ENCODE measurements at places on chromosomes 2 and 18.

- DNase-seq: no peak
Measured at GRCh38 chr2:11708106-11708505, 38.1 kb upstream of the NTSR2 start.

DNA sequence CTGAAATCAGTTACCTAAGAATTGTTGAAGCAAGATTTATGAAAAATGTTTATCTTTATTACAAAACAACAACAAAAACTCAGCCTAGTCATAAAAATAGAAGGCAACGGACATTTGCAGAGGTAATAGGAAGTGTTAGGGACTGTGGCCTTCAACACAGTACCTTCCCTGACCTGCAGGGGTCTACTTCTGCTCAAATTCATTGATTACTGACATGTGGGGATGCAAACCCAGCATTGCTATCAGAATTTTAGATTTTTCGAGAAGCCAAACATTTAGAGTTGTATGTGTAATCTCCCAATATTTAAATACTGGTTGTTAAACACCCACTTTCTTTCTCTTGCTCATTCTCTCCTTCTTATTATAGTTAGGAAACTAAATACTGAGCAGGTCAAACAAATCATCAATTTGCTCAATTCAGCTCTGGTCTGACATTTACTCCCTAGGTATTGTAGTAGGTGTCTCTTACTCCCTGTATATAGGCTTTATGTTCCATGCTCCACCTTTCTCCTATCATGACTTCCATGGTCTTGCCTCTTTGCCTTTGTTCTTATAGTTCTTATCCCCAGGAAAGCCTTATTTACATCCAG, 198.5 kb downstream of the UBE2E3 start:
- peak; percentile 30 for DNase-seq

DNA sequence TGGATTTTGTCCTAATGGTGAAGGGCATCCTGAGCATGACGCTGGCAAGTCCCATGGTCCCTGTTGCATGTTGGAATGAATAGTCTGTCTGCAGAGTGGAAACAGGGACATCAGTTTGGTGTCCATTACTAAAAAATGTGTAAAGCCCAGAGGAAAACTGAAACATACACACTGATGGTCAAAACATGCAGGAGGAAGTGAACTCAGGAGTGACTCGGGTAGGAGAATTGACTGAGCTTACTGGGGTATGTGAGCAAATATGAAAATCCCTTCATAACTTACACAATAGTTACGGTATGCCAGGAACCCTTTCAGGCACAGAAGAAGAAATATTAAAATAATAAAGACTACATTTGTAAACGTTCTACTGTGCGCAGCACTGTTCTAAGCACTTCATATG, 5.6 kb upstream of the SOX11 start:
- DNase-seq: no peak

- DNase-seq: no peak
Measured at GRCh38 chr2:74762789-74763188, 71.1 kb upstream of the HK2 start.

DNA sequence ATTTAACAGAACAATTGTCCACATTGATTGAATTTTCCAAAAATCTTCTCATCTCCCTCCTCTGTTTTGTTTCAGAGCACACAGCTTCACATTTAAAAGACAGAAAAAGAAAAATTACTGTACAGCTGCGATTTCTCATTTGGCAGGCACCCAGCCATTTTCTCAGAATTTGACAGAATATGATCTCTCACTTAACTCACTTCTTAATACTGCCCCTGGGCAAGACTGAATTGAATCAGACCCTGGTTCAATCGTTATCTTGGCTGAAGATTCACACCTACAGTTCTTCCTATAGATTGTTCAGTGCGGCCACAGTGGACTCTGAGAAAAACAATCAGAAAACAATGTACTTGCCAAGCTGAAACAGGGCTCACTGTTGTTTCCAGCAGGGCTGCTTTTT, 90.2 kb upstream of the LHCGR start:
- DNase-seq: no peak

DNA sequence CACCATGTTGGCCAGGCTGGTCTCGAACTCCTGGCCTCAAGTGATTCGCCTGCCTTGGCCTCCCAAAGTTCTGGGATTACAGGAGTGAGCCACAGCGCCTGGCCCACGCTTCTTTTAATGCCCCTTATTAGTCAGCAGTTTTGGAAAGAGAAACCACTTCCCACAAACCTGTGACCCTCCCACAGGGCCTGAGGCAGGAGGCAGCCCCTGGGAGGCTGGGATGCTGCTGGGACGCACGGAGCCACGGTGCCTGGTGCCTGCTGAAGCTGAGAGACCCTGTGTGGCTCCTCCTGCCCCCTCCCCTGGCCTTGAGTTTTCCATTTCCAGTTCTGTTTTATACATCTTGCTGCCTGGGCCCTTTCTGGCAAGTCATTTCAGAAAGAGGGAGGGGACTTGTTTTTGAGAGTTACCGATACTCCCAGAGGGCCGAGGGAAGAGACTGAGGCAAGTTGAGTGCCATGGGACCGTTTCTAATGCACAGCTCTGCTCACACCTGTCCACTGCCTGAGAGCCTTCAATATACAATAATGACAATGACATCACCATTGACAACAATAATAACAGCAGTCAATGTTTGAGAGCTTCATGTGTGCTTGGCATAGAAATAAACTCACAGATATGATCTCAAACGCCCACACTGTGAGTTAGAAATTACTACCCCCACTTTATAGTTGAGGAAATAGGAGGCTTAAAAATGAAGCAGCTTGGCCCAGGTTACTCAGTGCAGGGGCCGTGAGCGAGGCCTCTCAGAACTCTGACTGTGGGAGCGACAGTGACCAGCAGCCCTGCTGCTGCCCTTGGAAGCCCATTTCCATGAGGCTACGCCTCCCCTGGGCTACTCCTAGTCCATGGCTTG, 78.1 kb upstream of the YWHAQ start:
- no peak for DNase-seq

GRCh38 chr18:44592639-44593038, 88.0 kb upstream of the SETBP1 start:
- DNase-seq: no peak
